CD4-positive, alpha-beta T cell treated with Interferon gamma for 1 hour (primary cell): ENCODE measurements at places on chromosomes 3 and 15.

DNA sequence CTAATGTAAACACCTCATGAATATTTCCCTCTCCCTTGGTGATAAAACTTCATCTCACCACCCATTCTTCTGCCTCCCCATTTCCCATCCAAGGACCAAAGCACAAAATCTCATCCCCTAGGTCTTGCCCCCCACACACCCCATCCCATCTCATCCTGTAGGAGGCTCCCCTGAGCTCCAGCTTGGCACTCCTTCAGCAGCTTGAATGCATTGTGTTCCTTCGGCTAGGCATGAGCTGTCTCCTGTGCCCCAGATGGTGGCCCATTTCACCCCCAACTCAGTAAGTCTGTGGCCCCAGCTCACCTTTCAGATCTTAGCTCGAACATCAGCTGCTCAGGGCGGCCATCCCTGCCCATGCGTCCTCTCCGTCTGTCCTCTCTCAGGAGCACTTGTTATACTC lies 203.6 kb upstream of the NR2F2 start:
- no peak for DNase-seq

DNA sequence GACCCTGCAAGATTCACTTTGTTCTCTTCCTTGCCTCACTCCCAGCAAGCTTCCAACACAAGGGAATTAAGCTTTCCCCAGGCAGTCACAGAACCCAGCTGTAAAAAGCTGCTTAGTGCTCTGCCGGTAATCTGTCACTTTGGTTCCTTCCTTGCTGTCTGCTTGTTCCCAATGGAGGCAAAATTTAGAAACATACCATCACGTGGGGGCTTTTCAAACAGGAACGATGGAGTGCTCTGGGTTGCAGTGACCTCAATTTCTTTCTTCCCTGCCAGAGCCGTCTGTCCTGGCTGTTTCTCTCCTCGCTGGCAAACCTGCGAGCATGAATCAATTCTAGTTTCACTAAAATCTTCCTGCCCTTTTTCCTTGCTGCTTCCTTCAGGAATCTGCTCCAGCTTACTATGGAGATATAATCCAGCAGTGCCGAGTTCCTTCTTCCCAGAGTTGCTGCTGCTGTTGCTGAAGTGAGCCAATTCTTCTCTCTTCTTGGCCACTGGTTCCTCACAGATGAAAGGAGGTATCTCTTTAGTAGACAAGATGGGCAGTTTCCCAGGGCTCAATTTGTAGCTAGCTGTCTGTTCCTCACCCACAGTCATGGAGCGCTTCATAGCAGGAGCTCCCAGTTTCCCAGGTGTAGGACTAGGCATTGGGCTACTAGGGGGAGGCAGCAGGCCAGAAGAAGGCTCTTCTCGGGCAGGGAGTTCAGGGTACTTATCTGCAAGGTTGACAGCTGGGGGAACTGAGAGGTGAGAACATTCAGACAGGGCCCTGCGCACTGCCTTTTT lies 88.1 kb downstream of the DHX30 start:
- no peak for DNase-seq

DNA sequence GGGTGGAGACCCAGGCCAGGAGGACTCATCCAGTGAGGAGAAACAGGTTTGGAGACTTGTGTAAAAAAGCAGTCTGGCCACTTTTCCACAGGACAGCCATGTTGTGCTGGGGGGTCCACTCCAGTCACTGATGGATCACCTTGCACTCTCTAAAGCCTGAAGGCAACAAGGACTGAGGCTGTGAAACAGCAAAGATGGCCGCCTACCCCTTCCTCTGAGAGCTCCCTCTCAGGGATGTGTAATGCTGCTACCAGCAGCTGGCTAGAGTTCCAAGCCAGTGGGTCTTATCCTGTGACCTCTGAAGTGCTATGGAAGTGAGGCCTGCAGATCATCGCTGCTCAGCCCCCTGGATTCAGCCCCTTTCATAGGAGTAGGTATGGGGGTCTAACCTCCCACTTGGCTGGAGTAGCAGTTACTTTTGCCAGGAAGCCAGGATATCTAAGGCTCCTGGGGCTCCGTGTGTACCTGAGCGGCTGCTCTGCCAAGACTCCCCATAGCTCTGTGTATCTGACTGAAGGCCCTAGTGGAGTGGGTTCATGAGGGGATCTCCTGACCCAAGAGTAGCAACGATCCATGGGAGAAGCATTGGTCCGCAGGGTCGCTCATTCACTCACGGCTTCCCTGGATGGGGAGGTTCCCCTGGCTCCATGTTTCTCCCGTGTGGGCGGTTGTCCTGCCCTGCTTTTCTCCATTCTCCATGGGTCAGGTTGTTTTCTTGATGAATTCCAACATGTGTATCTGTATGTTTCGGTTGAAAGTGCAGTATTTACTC lies 69.9 kb upstream of the TNFSF10 start:
- DNase-seq = no peak

DNA sequence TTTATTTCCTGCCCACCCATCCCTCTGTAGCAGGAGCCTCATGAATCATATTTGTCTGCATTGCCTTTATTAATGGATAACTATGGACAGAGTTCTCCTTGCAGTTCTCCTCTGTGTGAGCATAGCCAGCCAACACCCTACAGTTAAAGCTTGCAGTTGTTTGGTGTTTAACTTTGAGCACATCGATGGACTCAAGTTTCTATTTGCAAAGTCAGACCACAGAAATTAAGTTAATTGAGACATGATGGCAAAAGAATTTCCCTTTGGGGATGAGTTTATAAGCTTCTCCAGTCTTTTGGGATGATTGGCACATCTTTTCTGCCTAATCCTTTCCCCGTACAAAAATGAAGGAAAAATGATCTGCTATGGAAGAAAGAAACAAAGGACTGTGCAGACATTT lies 398.9 kb upstream of the THBS1 start:
- no peak for DNase-seq

DNA sequence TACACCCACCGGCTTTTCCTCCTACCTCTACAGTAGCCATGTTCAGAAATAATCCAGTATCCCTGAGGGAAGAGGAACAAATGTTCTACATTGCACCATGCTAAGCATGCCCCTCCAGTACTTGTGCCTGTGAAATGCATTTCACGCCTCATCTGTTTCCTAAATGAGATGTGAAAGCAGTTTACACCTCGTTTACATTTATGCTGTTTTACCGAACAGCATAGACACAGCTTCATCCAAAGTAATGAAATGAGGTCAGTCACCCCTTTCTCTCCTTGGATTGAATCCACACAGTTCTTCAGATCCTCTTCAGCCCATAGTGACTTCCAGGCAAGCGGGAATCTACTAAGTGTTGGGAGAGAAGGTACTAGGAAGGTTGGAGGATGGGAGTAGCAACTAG lies 514.3 kb downstream of the PDCD6IP start:
- DNase-seq = no peak

DNA sequence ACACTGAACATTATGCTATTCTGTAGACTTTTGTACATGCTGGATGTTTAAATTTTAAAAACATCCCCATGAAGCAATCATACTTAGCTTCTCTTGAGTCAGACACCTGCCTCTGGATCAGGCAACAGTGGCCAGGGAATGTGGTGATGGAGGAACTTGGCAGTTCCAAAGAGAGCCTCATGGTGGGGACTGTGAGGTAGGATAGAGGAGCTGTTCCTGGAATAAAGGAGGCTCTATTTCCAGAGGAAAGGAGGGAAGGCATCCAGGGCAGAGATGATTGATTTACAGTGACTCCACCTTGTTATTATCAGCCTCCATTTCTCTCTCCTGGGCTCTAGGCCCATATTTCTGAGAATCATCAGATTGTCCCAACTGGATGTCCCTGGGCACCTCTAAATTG lies 35.0 kb upstream of the ABHD17C start:
- DNase-seq = no peak

- DNase-seq = no peak
Measured at GRCh38 chr15:85071504-85071903, 89.8 kb downstream of the PDE8A start.

- DNase-seq = no peak
Measured at GRCh38 chr15:68319997-68320396, 42.5 kb downstream of the FEM1B start.

- DNase-seq = peak; percentile 56
Measured at GRCh38 chr3:141243271-141243707, 11.7 kb downstream of the PXYLP1 start.

GRCh38 chr15:67838789-67839332 lies 984 bp downstream of the RNU6-1 start:
- no peak for DNase-seq

DNA sequence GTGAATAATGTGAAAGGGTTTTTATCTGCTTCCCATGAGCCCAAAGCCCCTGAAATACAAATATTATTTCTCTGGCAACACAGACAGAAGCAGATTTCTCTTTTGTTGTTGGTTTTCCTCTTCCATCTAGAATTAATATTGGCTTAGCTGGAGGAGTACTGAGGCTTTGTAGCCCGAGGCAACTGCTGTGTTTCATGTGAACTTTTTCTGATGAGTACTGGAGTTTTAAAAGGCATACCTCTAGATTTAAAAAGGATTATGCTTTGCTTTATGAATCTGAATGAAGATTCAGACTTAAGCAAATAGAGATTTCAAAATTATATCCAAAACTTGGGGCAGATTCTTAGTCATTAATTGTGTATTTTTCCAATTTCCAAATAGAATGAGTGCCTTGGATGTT lies 50.9 kb downstream of the IQCH start:
- DNase-seq = no peak

GRCh38 chr3:171585039-171585438 lies 124.8 kb upstream of the TNIK start:
- no peak for DNase-seq

DNA sequence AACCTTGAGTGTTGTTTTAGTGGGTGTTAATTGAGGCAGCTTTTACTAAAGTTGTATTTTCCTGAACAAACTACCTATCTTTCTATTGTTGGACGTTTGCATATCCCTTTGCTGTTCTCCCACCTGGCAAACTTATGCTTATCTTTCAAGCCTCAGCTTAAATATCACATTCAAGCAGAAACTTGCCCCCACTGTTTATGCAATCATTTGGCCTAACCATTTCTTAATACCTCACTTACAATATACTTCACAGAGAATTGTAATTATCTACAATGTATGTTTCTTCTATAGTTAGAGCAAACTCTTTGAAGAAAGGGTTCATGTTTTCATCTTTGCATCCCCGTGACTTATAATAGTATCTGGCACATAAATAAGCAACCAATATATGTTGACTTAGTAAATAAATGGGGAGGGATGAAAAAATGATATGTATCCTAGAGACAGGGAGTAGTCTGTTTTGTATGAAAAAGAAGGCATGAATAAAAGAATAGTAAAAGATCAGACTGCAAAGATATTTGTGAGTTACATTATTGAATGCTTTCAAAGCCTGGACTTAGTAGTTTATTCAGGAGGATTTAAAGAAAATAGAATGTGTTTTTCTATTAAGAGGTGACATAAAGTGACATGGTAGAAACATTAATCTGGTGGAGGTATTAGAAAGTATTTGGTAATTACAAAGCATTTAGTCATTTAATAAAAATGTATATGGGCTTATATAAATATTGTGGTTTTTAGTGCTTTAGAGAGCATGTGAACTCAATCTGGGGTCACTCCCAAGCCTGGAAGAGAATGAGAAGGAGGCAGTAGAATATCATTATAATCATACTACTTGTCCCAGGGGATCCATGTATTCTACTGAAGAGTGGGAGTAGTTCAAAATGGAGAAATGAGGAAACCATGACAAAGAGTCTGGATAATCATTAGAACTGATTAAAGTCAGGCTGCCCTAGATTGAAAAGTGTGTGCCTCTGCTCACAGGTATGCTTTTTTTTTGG lies 60.0 kb upstream of the DCBLD2 start:
- no peak for DNase-seq

DNA sequence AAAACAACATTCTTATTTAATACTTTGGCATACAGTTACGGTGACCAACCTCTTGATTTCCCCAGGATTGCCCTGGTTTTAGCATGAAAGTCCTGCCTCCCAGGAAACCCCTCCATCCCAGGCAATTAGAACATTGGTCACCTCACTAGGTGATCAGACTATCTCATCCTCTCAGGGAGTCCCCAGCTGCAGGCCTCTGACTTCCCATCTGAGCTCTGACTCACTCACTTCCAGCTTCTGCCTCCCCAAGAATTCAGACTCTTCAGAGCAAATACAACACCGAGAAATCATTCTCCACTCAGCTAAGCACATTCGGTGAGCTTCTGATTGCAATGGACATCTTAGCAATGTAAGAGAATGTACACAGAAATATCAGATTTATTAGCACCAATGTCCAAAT lies 92.4 kb upstream of the HES1 start:
- DNase-seq = no peak

DNA sequence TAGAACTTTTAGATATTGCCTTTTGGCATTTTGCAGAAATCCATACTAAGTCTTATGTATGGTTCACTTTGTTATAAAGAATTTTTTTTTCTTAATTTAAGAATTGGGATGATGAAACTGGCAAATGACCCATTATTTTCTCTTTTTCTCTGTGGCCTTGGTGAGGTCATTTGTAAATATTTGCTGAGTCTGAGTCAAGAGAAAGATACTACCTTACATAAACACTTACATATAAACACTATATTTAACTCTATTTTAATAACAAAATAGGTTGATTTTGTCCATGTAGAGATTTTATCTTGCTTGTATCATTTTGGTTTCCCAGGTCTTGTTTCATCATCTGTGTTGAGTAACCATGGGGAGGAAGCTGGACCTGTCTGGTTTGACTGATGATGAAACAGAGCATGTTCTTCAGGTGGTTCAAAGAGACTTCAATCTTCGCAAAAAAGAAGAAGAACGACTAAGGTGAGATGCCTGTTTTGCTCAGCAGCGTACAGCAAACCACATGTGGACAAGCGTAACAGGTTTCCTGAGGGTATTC lies 91.1 kb downstream of the MYRIP start:
- no peak for DNase-seq

DNA sequence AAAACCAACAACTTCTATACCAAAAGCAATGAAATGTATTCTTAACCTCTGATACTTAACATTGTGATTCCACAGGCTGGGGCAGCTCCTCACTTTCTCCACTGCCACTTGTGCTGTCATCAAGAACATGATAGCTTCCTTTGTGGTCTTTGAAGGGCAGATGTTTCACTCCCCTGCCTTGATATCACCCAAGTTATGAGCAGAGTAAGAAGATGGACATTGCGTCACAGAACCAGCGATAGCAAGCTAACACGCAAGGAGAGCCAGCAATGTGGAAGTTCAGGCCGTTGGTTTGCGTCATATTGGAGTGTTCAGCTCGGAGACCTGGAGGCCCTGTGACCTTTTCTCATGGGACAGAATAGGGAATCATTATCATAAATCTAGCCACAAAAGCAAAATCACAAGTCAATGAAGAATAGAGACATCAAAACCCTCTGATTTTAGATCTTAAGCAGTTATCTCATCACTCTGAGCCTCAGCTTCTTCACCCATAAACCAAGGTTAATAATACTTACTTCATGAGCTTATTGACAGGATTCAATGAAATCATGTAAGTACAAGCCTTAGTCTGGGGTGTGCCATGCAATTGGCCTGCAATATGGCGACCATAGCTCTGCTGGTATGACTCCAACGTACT lies 183.8 kb upstream of the THBS1 start:
- DNase-seq = peak; percentile 76

GRCh38 chr3:72938471-72939265 lies 50.8 kb downstream of the GXYLT2 start:
- no peak for DNase-seq
